ENCODE measurements at places on chromosomes 16 and 17. TPM values are rescaled to one million over a fixed set of nuclear protein-coding genes. Genes with fewer than 3 reads are reported as not detected.

PYDC1 gene
- not detected for total RNA-seq

DNA sequence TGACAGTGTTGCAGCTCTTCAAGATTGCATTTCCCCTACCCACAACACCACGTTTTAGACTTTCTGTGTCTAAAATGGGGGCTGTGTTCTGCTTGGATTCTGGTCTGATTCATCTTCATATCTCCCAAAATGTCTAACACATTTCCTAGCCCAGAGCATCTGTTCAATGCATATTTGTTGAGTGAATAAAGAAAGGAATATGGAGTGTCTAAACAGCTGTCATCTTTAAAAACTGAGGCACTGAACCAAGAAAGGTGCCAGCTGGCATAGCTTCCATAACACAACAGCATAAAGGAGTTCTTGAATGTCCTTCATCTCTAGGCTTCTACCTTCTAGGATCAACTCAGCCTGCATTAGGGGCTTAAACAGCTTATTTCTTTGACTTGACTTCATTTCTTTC is 67.4 kb downstream of the CDH11 start:
- no peak for DNase-seq

TNFAIP1 gene
- total RNA-seq: 36.8 TPM

DNA sequence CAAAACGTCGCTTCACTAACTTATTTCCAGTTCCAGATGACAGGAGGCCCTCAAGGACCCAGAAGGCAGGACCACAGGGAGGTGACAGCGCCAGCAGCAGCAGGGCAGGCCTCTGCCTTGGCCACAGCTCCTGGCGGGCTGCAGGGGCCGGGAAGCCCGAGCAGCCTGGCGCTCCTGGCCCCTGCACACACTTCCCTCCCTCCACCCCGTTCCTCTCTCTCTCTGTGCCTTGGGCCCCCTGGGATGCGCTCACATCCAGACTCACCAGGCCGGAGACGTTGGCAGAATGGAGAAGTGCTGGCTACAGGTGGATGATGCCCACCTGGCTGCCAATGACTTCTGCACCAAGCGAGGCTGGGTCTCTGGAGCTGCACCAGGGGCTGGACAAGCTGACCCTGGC is 12.7 kb downstream of the ZNF594 start:
- DNase-seq: no peak

- peak; percentile 45 for DNase-seq
Measured at GRCh38 chr17:33220036-33220435, 73.1 kb downstream of the ASIC2 start.

GRCh38 chr16:75235721-75236193 is 15.7 kb downstream of the BCAR1 start:
- no peak for DNase-seq

DNA sequence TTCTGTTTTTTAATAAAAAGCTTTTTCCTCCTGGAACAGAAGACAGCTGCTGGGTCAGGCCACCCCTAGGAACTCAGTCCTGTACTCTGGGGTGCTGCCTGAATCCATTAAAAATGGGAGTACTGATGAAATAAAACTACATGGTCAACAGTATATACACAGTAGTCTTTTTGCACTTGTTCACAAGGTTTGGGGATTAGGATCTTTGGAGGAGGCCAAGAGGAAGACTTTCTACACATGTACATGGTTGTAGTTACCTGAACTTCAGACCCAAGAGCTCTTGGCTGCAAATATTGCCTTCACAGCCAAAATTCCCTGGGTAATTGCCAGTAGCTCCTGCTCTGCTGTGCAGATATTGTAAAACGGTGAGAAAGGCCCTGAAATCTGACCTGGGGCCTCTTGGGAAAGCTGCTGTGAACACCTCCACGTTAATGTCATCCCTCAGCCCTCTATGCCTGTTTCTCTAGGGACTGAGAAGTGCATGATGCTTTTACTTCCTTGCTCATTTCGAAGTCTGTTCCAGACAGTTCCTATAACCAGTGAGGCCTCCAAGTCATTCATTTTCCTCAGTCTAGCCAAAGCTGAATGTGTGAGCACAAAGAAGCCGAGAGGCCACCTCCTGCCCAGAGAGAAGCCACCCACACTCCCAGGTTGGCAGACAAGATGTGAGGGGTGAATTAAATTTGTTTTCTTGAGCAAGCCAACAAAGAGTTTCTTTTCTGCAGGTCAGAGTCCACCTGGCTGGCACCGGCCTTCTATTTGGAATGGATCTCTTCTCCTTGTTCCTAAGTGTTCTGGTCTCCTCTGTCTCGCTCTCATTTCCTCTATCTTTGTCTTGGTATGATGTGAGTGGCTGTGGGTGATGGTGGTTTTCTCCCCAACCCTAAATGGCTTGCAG is 15.9 kb downstream of the ANKRD40 start:
- DNase-seq: no peak

DNA sequence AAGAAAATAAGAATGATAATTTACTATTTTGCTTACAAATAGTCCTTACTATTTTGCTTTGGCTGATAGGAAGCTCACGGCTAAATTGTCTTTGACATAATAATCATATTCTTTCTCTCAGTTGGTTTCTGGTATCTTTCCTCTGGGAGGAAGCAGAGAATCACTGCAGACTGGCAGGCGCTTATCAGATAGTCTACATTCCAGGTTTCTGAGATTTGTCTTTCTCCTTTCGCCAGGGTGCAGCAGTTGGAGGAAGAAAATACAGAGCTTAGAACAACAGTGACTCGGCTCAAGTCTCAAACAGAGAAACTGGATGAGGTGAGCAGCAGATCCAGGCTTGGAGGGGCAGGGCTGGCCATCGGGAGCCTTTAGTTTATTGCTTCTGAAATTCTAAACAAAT is 136.1 kb downstream of the RAB11FIP4 start:
- peak; percentile 84 for DNase-seq

CLEC18C gene
- total RNA-seq: 0.96 TPM

MSLN gene
- total RNA-seq: 26.2 TPM
